ENCODE measurements at places on chromosomes 12 and 14.

- no peak for DNase-seq
These were observed 101.6 kb downstream of the SOX5 start for GRCh38 chr12:23847857-23848256.

GRCh38 chr14:54786838-54787237 lies 115.8 kb downstream of the GCH1 start:
- no peak for DNase-seq

DNA sequence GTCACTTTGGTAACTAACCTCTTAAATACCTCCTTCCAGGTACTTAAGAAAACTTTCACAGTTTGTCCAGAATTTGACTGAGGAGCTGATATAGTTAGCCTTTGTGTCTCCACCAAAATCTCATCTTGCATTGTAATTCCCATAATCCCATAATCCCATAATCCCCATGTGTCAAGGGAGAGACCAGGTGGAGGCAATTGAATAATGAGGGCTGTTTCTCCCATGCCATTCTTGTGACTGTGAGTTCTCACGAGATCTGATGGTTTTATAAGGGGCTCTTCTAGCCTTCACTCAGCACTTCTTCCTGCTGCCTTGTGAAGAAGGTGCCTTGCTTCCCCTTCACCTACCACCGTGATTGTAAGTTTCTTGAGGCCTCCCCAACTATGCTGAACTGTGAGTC lies 7.8 kb upstream of the NOVA1 start:
- DNase-seq: no peak

GRCh38 chr12:93879476-93880421 lies 202.6 kb downstream of the CRADD start:
- no peak for DNase-seq

- DNase-seq: no peak
These were observed 4.8 kb downstream of the TULP3 start for GRCh38 chr12:2895511-2895910.

GRCh38 chr14:32574269-32574668 lies 245.2 kb downstream of the AKAP6 start:
- no peak for DNase-seq

DNA sequence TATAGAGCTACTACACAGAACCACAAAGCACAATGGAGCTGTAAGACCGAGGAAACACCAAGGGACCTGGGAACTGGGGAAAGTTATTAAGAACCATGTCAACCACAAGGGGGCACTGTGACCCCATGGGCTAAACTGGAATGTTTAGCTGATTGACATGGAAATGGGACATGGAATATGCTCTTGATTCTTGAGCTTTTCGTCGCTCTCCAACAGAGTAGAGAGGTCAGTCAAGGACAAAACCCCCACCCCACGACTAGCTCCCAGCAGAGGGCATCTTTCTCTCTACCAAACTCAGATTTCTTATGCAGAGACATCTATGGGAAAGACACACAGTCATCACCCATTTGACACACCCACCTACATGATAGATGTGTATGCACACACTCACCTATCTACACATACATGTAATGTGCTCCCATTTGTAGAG lies 10.1 kb downstream of the NDRG2 start:
- DNase-seq: no peak

GRCh38 chr14:101859538-101859902 lies 98.0 kb downstream of the PPP2R5C start:
- no peak for DNase-seq

DNA sequence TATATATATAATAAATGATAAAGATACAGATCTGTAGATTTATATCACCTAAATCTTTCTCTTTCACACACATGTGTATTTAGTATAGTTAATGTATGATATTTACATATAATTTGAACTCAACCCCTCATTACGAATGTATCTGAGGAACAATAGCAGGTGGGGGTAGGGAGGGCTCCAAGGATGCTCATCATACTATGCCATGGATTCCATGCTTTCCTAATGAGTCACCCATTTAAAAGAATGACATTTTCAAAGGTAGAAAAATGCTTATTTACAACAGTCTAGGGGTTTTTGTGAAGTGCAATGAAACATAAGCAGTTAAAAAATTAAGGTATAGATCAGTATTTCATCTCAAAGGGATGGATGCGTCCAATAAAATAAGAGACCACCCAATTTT lies 181.6 kb downstream of the SOX5 start:
- DNase-seq: no peak

- no peak for DNase-seq
These were observed 473.0 kb downstream of the RAD51B start for GRCh38 chr14:68292441-68293215.

GRCh38 chr14:57835766-57836165 lies 30.1 kb downstream of the SLC35F4 start:
- no peak for DNase-seq

GRCh38 chr12:60935981-60936761 lies 1324.0 kb upstream of the USP15 start:
- DNase-seq: no peak

DNA sequence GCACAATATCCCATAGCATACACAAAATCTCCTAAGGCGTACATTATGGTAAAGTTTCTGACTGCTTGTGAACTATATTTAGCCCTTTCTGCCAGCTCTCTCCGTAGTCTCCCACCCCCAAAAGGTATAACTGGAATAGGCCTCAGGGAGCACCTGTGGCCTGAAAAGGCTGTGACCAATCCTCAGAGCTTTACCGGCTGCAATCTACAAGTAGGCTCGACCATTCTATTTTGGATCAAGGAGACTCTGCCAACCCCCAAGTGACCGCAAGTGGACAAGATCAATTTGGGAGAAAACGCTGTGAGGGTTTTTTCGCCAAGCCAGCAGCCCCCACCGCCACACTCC lies 1.2 kb downstream of the PPTC7 start:
- DNase-seq: no peak

- DNase-seq: no peak
These were observed 728.0 kb downstream of the FLRT2 start for GRCh38 chr14:86257973-86258372.

- DNase-seq: no peak
These were observed 300.5 kb downstream of the PRKD1 start for GRCh38 chr14:29627137-29627536.

- no peak for DNase-seq
These were observed 44.1 kb upstream of the EML1 start for GRCh38 chr14:99749142-99749541.

- no peak for DNase-seq
These were observed 4.4 kb upstream of the BTBD7 start for GRCh38 chr14:93337143-93337753.

GRCh38 chr12:105396024-105396423 lies 65.5 kb downstream of the C12orf75 start:
- no peak for DNase-seq

- DNase-seq: no peak
These were observed 45.9 kb upstream of the PAPLN start for GRCh38 chr14:73191441-73191840.

- DNase-seq: no peak
These were observed 12.2 kb upstream of the SPTB start for GRCh38 chr14:64891839-64892375.

GRCh38 chr12:15230751-15231150 lies 9.5 kb upstream of the RERG start:
- DNase-seq: no peak

GRCh38 chr14:81031488-81031887 lies 76.1 kb downstream of the TSHR start:
- no peak for DNase-seq

DNA sequence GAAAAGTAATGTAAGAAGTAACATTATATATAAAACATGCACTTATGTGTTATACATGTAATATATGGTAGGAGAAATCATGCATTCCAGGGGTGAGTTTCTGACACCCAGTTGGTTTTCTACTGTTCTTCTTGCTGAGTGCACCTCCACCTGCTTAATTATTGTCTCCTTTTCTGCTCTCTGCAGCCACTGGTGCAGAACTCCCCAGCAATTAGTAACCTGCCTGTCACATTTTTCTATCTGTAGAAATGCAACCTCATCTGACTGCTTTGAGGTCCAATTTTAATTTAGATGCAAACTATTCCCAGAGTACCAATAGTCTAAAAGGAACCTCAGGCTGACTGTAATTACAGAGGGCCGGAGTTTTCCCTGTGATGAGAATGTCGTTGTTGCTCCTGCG lies 842.1 kb downstream of the AACS start:
- DNase-seq: no peak

DNA sequence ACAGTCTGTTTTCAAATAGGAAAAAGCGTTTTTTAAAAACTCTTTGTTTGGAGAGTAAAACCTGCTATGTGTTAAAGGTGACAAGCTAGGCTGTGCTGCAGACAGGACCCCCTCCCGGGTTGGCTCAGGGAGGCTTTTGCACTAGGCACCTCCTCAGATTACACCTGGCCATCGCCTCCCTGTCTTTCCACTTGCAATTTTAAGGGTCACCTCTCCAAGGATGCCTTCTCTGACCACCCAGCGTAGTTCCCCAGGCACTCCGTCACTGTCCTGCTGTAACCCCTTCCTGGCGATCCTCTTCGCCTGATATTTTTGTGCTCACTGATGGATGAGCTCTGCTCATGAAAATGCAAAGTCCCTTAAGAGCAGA lies 80.7 kb downstream of the NTF3 start:
- DNase-seq: no peak

DNA sequence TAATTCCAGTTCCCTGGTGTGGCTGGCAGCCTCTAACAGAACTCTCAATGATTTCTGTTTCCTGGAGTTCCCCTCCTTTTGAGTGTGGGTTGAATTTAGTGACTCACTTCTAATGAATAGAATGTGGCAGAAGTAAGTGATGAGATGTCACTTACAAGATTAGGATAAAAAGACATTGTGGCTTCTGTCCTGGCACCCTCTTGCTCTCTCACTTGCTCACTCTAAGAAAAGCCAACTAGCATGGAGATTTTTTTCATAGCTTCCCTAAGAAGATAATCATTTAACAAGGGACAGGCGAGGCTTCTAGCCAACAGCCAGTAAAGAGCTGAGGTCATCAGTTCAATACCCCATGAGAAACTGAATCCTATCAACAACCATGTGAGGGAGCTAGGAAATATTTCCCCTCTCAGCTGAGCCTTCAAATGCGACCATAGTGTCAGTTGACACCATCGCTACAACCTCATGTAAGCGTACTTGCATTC lies 156.7 kb downstream of the TMTC3 start:
- no peak for DNase-seq

GRCh38 chr12:127909041-127909440 lies 357.9 kb upstream of the TMEM132C start:
- DNase-seq: no peak

- no peak for DNase-seq
These were observed 38.7 kb downstream of the KCNH5 start for GRCh38 chr14:63006531-63006930.

- DNase-seq: no peak
These were observed 231.2 kb upstream of the DCN start for GRCh38 chr12:91413581-91414546.

- DNase-seq: no peak
These were observed 14.6 kb upstream of the NUDT14 start for GRCh38 chr14:105195522-105196264.

DNA sequence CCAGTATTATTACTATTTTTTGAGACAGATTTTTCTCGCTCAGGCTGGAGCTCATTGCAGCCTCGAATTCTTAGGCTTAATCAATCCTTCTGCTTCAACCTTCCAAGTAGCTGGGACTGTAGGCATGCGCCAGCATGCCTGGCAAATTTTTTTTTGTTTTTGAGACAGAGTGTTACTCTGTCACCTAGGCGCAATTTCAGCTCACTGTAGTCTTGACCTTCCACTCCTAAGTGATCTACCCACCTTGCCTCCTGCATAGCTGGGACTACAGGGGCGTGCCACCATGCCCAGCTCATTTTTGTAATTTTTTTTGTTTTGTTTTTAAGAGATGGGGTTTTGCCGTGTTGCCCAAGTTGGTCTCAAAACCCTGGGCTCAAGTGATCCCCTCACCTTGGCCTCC lies 15.2 kb downstream of the ERC1 start:
- DNase-seq: no peak

GRCh38 chr12:69338120-69338859 lies 9.9 kb upstream of the LYZ start:
- no peak for DNase-seq

DNA sequence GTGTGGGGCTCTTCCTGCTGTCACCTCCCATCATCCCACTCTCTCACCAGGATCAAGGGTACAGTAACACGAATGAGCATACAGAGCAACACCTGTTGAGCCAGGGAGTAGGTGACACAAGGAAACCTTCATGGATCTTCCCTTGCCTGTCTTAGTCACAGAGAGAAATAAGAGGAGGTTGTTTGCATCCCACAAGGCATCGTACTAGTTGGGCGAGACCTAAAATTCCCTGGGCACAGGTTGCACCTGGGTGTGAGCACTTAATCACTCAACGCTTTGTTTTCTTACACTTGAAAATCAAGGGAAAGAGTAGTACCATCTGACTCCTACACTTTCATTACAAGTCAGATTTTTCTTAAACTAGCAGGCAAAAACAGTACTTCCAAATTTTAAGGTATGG lies 16.6 kb downstream of the CIPC start:
- no peak for DNase-seq

DNA sequence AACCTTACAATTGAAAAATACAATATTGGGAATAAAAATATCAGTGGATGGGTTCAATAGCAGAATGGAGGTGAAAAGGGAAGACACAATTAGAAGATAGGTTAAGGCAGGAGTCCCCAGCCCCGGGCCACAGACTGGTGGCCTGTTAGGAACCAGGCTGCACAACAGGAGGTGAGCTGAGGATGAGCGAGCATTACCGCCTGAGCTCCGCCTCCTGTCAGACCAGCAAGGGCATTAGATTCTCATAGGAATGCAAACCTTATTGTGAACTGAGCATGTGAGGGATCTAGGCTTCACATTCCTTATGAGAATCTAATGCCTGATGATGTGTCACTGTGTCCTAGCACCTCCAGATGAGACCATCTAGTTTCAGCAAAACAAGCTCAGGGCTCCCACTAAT lies 27.3 kb upstream of the ST8SIA1 start:
- DNase-seq: no peak

- no peak for DNase-seq
These were observed 19.2 kb downstream of the VDR start for GRCh38 chr12:47885566-47885965.

GRCh38 chr12:9387450-9387849 lies 179.3 kb upstream of the PZP start:
- no peak for DNase-seq
